A549 treated with GW870086 at 1 μM for 4 hours (cell line): ENCODE measurements at places on chromosomes 6 and 20. TPM values are rescaled to one million over a fixed set of nuclear protein-coding genes. Genes with fewer than 3 reads are reported as not detected.

TDP2 gene
- 29.0 to 33.5 TPM (median 30.4 TPM) in 5 replicates for total RNA-seq

ZNF343 gene
- 12.9 to 14.7 TPM (median 14.5 TPM) in 5 replicates for total RNA-seq

INSM1 gene
- not detected in 5 replicates for total RNA-seq

PKIB gene
- 0.84 to 1.6 TPM (median 0.88 TPM) in 5 replicates for total RNA-seq

GGT7 gene
- total RNA-seq: 5.2 to 8.9 TPM (median 8.0 TPM) in 5 replicates

FAM83D gene
- 56.0 to 80.7 TPM (median 66.2 TPM) in 5 replicates for total RNA-seq

BPIFB2 gene
- total RNA-seq: not detected in 5 replicates

GNAS-AS1 gene
- not detected in 5 replicates for total RNA-seq

LRFN2 gene
- not detected in 5 replicates for total RNA-seq

UBD gene
- 0.44 to 0.95 TPM (median 0.61 TPM) in 5 replicates for total RNA-seq

DEF6 gene
- total RNA-seq: 0.06 TPM in 1 of 5 replicates, not detected in the others

BHLHE23 gene
- not detected in 5 replicates for total RNA-seq

VSX1 gene
- 0.43 to 1.1 TPM (median 0.61 TPM) in 5 replicates for total RNA-seq

IMPG1 gene
- total RNA-seq: not detected in 5 replicates

AP5S1 gene
- 13.9 to 18.4 TPM (median 16.8 TPM) in 5 replicates for total RNA-seq
